ENCODE measurements at places on chromosomes 2 and 18. TPM values are rescaled to one million over a fixed set of nuclear protein-coding genes. Genes with fewer than 3 reads are reported as not detected.

The APOB gene
- total RNA-seq, result 1.2 TPM

GRCh38 chr18:48715711-48716361, 177.0 kb downstream of the CTIF start:
- no peaks in the 10 kb centered on the region for H3K27me3 ChIP-seq
- no peak for DNase-seq
- H3K27ac ChIP-seq, result no peak overlapping the region
- no peak overlapping the region for H3K4me3 ChIP-seq
- peaks cover 28% of the 10 kb centered on the region for H3K4me1 ChIP-seq

The DSG1 gene
- total RNA-seq, result not detected

The SKA1 gene
- total RNA-seq, result not detected

GRCh38 chr2:121969766-121970639, 214.6 kb downstream of the TSN start:
- no peaks in the 10 kb centered on the region for H3K36me3 ChIP-seq
- H3K4me1 ChIP-seq, result no peaks in the 10 kb centered on the region
- H3K27me3 ChIP-seq, result no peaks in the 10 kb centered on the region
- no peak overlapping the region for H3K27ac ChIP-seq
